Muscle of arm (tissue), 14 donors: ENCODE measurements at places on chromosomes 5 and 9. TPM values are rescaled to one million over a fixed set of nuclear protein-coding genes. Genes with fewer than 3 reads are reported as not detected.

DNA sequence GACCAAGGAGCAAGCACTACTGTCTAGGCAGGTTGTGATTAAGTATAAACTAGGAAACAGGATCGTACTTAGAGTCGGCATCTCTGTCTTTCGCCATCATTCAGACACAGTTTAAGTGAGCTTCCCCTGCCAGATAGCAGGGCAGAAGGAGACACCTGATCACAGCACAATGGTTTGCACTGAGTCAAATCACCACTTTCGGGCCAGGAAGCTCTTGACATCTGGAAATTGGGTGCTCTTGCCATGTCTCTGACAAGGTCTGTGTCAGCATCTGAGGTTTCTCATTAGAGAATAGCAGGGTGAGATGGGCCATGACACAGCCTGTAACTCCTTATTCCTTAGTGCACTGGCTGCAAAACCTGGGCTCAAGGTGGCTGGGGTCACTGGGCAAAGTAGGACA is 8.3 kb downstream of the ADRB2 start:
- DNase-seq = no peak

Gene IFNB1
- not detected for polyA plus RNA-seq

- DNase-seq = no peak
Measured at GRCh38 chr5:126446498-126447224, 23.5 kb downstream of the GRAMD2B start.

GRCh38 chr5:35117967-35118366 is 70.2 kb upstream of the AGXT2 start:
- DNase-seq = no peak

DNA sequence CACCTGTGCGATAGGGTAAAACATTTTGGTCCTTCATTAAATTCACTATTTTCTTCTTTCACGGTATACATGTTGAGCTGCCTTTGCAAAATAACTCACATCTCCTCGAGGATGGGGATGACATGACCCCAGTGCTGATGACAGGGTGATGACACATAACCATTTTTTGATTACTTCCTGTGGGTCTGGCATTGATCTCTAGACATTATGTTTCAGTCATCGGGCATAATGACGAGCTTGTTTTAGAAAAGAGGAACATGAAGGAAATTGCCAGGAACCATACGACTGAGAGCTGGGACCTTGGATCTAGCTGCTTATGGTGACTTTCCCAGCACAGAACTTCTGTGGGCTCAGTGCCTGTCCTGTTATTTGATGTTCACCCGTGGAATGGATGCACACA is 25.2 kb downstream of the COL5A1 start:
- no peak for DNase-seq

Gene GABRP
- polyA plus RNA-seq = 0.75 TPM

- DNase-seq = no peak
Measured at GRCh38 chr5:14190194-14191164, 47.3 kb downstream of the TRIO start.
